Activated CD8-positive, alpha-beta memory T cell treated with anti-CD3 and anti-CD28 coated beads for 48 hours (primary cell): ENCODE measurements at places on chromosomes 2 and 18.

DNA sequence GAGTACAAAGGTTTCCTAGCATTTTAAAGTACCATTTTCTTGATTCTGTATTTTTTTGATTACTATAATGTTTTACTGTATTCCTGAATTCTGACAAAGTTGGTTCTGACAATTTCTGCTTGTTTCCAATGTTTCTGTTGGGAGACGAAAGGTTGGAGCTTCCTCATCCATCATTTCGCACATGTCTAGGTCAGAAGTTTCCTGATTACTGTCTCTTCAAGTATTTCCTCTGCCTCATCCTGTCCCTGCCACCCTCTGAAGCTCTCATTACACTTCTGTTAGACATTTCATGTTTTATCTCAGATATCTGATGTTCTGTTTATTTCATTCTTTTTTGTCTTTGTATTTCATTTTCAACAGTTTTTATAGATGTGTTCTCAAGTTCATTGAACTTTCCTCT is 895.8 kb downstream of the TSN start:
- no peak for DNase-seq

- DNase-seq, result no peak
These were observed 146.9 kb upstream of the MAP3K20 start for GRCh38 chr2:172928756-172929155.

GRCh38 chr18:13377496-13377895 is 158.9 kb downstream of the LDLRAD4 start:
- DNase-seq, result no peak

DNA sequence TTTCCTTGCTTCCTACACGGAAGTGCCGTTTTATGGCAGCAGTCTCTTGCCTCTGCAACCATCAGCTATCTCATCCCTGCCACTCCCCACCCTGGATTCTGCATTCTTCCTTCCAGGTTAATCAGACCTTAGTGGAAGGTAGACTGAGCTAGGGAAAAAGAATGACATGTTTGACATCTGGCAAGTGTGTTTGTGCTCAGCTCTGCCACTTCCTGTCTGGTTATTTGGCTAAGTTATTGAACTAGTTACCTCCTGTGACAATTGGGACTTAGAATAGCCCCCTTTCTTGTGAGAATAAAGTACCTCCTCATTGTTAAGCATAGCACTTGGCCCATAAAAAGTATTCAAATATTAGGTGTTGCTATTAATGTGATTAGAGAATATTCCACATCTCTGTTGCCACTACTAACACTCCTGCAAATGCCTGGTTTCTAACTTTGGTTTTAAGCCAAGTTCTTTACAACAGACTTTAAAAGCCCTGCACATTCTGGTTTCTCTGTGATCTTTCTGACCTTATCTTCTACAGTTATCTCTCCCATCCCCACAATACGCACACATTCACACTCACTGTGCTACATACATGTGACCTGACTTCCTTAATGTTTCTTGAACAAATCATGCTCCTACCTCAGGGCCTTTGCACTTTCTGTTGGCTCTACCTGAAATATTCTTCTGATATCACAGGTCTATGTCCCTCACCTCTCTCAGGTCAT is 10.8 kb upstream of the MAPRE2 start:
- DNase-seq, result no peak

DNA sequence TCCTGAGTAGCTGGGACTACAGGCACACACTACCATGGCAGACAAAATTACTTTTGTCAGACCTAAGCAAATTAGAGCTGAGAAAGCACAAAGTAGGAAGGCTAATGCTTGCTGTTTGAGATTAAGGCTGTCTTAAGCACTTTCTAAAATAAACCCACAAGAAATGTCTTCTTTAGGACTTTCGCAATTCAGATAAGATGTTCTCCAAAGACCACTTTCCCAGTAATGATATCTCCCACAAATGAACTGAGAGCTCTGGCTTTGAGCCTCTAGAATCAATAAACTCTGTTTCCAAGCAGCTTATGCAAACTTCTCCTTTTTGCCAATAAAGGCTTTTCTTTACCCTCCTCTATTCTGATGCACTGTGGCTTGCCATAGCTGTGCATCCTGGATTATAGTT is 32.0 kb upstream of the GALNT1 start:
- no peak for DNase-seq

GRCh38 chr2:111705711-111706336 is 178.2 kb downstream of the ANAPC1 start:
- peak; percentile 36 for DNase-seq

DNA sequence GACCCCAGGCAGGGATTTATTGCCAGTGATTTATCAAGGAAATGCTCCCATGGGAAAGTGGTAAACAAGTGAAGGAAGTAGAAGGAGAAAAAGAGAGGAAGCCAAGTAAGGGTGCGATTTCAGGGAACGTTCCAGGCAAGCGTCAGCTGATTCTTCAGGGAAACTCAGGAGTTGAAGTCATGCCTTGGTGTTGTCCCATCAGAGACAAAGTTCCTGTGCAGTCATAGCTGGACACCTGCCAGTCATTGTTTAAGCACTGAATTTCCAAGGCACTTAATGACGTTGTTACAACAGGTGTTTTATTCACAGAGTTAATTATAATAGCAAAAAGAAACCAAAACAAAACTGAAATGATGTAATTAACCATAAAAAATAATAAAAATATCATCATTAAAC is 381.8 kb upstream of the CRIM1 start:
- DNase-seq, result no peak

DNA sequence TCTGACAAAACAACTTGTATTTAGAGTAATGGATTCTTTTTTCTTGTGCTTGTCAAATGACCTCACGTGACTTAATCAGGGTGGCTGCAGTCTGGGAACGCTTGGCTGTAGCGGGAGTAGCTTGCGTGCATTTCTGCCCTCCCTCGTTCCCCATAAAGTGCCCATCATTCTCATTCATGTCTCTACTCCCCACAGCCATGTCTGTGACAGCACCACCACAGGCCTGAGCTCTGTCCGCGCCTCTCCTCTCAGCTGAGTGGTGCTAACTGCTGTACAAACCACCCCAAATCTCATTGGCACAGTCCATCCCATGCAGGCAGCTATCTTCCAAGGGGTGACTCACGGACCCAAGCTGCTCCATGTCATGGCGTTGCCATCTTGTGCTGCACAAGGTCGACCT is 161.7 kb downstream of the TSN start:
- DNase-seq, result no peak

DNA sequence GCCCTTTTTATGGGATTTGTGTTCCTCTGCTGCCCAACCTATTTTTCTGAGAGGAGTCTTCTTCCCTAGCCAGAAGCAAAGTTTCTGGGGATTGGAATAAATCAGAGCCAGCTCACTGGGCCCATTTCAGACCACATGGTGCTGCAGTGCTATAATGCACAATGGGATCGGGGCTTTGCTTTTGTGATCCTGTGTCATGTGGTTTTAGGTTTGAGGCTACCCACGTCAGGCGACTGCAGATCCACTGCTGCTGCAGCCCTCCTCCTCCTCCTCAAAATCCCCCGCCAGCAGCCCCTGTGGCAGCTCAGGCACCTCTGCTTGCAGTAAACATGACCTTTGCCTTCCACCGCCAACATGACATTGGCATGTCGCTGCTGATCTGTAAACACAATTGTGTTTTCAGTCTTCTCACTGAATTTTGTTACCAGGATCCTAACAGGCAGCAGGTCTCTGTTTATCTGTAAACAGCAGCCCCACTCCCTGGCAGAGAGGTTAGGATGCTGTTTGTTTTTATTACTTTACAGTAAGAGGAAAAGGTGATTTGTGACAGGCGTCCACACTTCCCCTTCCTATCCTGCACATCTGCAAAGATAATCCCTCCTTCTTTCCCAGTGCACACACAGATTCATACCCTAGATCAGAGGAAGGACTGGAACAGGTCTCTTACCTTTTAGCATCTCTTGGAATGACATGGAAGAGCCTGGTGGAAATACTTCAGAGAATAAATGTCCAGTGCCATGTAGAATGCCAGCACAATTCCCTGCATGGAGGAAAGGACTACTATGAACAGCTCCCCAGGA is 130.8 kb downstream of the FOXI3 start:
- no peak for DNase-seq

DNA sequence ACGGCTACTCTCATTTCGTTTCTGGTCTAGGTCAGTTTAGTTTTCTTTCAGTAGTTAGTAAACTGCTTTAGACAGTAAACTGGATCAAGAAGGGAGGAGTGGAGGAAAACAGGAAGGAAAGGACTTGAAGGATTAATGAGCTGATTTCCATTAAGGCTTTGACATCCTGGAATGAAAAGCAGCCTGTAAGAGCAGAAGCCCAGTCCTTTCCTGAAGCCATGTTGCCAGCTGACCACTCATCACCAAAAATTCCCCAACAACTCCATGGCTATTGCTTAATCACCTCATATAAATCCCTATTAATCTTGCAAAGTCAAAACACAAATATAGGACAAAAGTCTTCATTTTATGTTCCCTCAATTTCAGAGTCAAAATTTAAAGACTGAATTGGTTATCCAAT is 113.7 kb upstream of the ZFP36L2 start:
- no peak for DNase-seq

DNA sequence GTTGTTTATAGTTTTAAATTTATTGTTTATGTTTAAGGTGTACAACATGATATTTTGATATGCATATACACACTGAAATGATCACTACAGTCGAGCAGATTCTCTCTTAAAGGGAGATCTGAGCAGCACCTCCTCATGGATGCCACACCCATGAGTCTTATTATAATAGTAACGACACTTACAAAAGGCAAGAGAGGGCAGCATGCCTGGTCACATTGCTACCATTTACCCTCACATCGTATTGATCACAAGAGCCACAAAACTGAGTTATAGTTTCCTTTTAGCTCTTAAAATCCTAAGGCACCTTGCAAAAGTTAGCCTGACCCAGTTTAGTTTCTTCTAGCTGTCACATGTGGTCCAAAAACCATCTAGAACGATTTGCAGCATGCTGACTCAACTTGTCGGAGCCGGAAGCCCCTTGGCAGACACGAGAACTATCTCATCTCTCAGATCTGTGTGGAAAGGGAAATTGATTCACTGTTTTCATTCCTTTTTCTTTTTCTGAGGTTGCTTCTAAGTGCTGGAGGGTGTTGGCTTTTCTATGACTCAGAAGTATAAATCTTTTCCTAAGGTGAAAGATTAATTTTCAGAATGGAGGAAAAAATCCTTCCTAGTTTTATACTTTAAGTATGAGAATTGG is 85.3 kb downstream of the CDC42EP3 start:
- no peak for DNase-seq

- DNase-seq, result no peak
These were observed 481.0 kb downstream of the TNS1 start for GRCh38 chr2:217521820-217522219.

- DNase-seq, result no peak
These were observed 343.5 kb downstream of the MTX2 start for GRCh38 chr2:176612736-176613135.

- DNase-seq, result no peak
These were observed 178.0 kb upstream of the HS6ST1 start for GRCh38 chr2:128496700-128497099.

GRCh38 chr2:165692906-165693305 is 101.1 kb downstream of the GALNT3 start:
- no peak for DNase-seq

DNA sequence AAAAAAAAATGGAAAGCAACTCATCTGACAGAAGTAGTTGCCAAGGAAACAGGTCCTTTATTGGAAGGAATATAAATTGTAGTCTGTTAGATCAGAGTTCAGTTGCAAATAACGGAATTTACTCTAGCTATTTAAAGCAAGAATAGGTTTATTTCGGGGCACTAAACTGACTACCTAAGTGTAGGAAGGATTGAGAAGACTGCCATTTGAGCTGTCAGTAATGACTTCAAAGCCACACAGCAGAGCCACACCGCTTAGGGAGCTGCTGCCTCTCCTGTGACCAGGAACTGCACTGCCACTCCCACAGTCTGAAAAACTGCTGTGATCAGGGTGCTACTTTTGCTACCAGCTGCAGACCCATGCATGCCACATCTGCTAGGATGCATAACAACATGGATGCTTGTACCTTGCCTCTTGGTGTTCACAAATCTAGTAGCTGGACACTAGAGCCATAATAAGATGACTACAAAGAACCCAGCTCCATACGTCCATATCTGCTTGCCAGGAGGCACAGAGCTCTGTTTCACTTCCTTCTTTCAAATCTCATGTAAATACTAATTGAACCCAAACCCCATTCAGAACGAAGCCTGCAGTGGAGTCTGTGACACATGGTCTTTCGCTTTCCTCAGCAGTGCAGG is 2.2 kb downstream of the DSG2 start:
- DNase-seq, result no peak

DNA sequence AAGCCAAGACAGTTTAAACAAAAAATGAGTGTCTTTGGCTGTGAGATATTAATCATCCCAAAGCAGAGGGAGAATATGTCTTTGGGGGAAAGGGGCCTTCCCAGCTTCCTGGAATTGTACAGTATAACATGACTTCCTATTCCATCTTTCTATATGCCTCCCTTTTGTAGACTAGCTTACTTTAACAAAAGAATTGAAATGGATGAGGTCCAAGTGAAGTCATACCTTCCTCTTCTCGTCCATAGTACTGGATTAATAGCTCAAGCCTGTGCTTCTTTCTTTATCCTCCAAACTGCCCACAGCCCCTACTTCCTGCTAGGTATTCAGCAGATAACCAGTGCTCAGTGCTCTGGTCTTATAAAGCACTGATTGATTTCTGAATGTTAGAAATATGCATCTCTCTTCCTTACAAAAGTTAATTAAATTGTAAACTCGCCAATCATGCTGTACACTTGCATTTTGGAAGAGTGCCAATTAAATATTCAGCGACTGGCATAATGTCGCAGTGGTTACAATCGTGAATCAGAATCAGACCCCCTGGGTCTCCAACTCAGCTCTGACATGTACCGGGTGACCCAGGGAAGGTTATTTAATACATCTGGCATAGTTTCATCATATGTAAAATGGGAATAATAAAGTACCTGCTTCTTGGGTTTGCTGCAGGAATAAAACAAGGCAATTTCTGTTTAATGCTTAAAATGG is 325.1 kb downstream of the RND3 start:
- DNase-seq, result no peak

GRCh38 chr2:14619441-14619840 is 13.1 kb upstream of the LRATD1 start:
- no peak for DNase-seq

DNA sequence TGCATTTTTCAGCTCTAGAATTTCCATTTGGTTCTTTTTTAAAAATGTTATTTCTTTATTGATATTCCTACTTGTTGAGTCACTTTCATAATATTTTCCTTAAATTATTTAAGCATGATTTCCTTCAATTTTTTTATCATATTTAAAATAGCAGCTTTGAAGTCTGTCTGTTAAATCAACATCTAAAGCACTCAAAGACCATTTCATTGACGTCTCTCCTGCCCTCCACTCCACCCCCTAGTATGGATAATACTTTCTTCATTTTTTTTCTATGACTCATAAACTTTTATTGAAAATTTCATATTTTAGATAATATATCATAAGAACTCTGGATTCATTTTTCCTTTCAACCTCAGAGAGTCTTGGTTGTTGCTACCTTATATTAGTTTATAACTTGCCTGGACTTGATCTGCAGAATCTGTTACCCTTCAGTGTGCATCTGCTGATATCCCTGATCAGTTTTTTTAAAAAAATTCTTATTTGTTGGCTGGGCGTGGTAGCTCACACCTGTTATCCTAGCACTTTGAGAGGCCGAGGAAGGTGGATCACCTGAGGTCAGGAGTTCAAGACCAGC is 59.0 kb upstream of the ZNF396 start:
- no peak for DNase-seq

GRCh38 chr2:222033541-222033940 is 265.3 kb downstream of the PAX3 start:
- no peak for DNase-seq
